ENCODE measurements at places on chromosomes 11 and 22. TPM values are rescaled to one million over a fixed set of nuclear protein-coding genes. Genes with fewer than 3 reads are reported as not detected.
A peak's percentile ranks its signal among the peaks of the same experiment; 100 is the strongest.

GRCh38 chr11:68840661-68841653 is 759 bp downstream of the CPT1A start:
- DNase-seq: no peak

The KCNE3 gene
- not detected for total RNA-seq

DNA sequence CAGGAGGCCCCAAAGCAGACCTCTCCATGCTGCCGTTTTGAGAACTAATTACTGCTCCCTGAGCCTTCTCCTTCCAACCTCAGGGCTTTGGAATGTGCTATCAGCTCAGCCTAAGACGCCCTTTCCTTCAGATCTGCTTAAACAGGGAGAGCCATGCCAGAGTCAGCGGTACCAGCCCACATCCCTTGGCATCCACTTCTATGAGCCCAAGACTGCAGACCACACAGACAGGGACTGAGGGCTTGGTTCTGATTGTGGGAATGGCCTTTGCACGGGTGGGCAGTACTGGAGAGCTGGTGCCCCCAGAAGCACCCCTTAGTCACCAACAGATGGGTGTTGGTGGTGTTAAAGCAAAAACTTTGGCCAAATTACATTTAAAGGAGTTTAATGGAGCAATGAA is 146.5 kb downstream of the TTC17 start:
- no peak for DNase-seq

DNA sequence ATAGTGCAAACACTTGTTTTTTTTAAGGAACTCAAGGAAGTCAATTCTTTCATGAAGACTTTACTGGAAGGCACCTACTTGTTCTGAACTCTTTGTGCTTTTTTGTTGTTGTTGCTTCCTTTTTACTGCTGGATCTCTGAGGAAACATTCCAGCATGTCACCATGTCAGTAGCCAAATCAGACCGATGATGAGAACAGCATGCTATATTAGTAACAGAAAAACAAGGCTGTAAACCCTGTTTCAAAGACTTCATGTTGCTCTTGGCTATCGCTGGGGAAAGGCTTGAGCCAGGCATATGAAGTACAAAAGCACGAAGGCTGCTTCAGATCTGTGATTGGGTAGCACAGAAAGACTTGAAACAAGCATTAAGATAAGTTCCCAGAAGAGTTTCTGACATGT is 125.6 kb upstream of the SLC5A12 start:
- no peak for DNase-seq

GRCh38 chr11:73578592-73579185 is 19.2 kb downstream of the FAM168A start:
- DNase-seq: no peak

DNA sequence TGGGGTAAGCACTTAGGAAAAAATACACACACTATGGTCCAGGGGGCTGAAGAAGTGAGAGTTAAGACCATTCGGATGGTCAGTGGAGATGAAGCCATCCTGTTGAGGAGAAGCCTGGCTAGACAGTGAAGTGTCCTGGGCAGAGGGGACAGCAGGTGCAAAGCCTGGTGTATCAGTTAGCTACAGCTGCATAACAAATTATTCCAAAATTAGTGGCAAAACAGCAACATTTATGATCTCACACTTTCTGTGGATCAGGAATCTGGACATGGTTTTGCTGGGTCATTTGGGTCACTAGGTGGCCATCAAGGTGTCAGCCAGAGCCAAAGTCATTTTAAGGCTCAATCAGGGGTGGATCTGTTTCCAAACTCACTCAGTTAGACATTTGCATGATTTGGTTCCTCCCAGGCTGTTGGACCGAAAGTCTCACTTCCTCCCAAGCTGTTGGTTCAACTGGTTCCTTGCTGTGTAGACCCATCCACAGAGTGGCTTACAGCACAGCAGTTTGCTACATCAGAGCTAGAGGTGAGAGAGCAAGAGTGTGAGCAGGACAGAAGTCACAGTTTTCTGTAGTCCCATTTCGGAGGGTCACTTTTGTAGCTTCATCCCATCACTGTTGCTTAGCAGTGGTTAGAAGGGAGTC is 80.1 kb upstream of the ALX4 start:
- DNase-seq: no peak

- no peak for DNase-seq
These were observed 48.0 kb downstream of the TIMP3 start for GRCh38 chr22:32849501-32849900.

DNA sequence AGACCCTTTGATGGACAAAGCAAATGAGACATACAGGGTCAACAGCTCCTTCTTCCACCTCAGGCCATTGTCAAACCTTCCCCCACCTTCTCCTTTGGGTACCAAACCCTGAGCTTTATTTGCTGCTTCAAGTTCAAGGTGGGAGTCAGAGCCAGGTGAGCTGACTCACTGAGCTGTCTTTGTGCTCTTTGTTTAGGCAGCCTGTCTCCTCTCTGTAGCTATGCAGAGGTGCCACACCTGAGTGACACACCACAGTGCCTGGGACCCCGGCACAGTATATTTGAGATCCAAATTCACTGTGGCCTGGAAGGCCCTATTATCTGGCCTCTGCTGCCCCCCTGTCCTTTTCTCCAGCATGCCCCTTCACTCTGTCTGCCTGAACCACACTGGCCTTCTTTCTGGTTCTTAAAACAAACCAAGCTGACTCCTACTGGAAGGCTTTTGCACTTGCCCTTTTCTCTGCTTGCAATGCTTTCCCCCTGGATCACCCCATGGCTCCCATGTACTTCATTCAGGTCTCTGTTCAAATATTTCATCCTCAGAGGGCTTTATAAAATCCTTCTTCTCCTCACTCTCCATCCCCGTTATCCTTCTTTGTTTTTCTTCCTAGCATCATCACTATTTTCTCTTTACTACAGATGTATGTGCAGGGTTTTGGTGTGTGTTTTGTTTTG is 16.1 kb downstream of the LMO2 start:
- DNase-seq: no peak

GRCh38 chr22:48888466-48889208 is 939.0 kb downstream of the BRD1 start:
- no peak for DNase-seq

DNA sequence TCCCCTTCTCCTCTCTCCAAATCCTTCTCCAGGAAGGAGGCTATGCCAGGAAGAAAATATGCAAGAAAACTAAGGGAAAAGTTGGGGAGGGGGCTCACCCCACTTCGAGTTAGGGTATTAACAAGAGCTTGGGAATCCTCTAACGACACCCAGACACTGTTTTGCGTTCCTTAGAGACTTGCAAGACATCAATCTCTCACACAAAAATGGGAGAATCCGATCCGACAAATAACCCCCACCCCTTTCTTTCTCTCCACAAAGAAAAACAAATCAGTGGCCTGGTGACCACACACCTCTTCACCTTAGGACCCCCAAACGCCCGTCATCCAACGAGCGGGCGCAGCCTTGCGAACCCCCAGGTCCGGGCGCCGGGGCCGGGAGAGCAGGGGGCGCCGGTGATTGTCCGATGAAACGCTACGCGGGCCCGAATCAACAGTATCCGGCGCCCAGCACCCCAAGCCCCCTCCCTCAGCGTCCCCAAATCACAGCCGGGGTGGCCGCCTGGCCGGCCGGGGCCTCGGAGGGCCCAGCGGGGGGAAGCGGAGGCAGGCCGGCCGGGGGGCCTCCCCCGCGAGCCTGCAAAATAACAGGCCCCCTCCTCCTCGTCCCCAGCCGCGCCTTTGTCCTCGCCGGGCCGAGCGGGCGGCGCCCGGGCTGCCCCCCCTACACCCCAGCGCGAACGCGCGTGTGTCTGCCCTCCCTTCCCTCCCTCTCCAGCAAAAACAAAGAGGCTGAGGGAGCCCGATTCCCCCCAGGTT is 690 bp downstream of the CSNK1E start:
- no peak for DNase-seq

The MB gene
- 3.9 TPM for total RNA-seq

DNA sequence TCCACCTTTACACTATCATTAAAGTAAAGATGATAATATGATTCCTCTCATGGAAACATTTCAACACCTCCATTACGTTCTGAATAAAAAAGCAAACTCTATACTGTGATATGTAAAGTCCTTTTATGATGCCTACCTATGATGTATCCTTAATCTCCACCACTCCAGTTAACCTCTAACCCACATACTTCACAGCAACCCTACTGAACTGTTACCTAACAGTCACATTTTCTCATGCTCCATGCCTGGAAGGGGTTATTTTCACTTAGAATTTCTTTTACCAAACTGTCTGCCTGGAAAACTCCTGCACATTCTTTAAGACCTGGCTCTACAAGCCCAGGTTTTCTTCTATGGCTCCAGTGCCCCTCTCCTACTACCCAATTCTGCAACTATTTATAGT is 129.1 kb downstream of the FCHSD2 start:
- DNase-seq: no peak

- no peak for DNase-seq
These were observed 2.8 kb upstream of the PHLDA2 start for GRCh38 chr11:2931771-2932738.

The SLC1A2 gene
- total RNA-seq: 0.41 TPM

DNA sequence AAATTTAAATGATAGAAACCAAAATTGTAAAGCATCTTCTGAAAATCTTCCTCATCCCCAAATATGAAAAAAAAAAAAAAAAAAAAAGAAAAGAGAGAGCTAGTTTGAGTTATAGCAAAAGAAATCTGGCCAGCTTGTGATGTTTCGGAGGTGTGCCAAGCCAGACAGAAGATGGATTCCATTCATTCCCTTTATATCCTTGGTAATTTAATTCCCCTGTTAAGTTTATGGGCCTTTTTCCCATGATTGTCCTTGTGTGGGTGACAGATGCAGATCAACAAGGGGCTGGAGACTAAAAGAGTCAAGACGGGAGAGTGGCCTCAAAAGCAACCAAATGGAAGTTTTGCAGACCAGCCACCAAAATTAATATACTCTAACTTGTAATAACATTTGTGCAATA is 47.6 kb upstream of the PARVA start:
- no peak for DNase-seq

The CARD18 gene
- total RNA-seq: not detected

GRCh38 chr11:68457216-68457897 is 3.2 kb upstream of the PPP6R3 start:
- DNase-seq: no peak

The SYT12 gene
- not detected for total RNA-seq

The CARD16 gene
- 16.1 TPM for total RNA-seq

GRCh38 chr11:119480380-119481020 is 57.5 kb upstream of the THY1 start:
- no peak for DNase-seq

The TRIM21 gene
- 25.2 TPM for total RNA-seq

- peak; percentile 13 for DNase-seq
These were observed at the start of gene PATZ1 for GRCh38 chr22:31346255-31346732. Gene PATZ1, minus strand, starts transcription at chr22:31346346. Its CDS starts 744 bp downstream, at chr22:31345602.

DNA sequence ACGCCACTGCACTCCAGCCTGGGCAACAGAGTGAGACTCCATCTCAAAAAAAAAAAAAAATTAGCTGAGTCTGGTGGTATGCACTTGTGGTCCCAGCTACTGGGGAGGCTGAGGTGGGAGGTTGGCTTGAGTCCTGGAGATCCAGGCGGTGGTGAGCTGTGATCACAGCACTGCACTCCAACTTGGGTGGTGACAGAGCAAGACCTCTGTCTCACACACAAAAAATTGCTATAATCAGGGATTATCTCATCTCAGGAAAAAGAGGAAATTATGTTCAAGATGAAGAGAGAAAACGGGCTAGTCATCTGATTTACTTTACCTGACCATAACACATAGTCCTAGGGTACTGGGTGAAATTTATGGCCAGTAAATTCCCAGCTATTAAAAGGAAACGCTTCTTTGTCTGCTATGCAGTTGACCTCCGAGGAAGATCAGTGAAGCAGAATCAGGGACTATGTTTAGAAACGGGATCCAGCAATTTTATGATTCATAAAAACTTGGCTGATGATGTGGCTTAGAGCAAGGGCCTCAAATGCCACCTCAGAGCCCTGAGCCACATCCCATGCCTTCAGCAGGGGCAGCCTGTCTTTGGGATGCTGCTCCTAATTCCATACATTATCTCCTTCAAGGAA is 386.2 kb downstream of the NTM start:
- peak; percentile 38 for DNase-seq

The POLA2 gene
- 18.1 TPM for total RNA-seq

- DNase-seq: no peak
These were observed 3.7 kb upstream of the ACY3 start for GRCh38 chr11:67654225-67654624.

The THOC5 gene
- 45.6 TPM for total RNA-seq

- DNase-seq: peak; percentile 73
These were observed 533.9 kb upstream of the CCDC90B start for GRCh38 chr11:83819931-83820549.

GRCh38 chr11:129067454-129067853 is 124.7 kb downstream of the ARHGAP32 start:
- DNase-seq: no peak

- DNase-seq: no peak
These were observed 25.7 kb downstream of the TUB start for GRCh38 chr11:8106679-8107078.

The BTBD18 gene
- total RNA-seq: not detected

GRCh38 chr11:90428836-90429235 is 206.0 kb upstream of the CHORDC1 start:
- no peak for DNase-seq

GRCh38 chr11:30454111-30454510 is 131.2 kb downstream of the ARL14EP start:
- no peak for DNase-seq

The TMEM25 gene
- total RNA-seq: 0.24 TPM

Measured in A172 (cell line).